Left colon (tissue), 2 donors: ENCODE measurements at places on chromosomes 6 and 20. TPM values are rescaled to one million over a fixed set of nuclear protein-coding genes. Genes with fewer than 3 reads are reported as not detected.

- DNase-seq = no peak
These were observed 3.9 kb downstream of the HLA-DQA1 start for GRCh38 chr6:32641122-32641521.

OOEP gene
- total RNA-seq = not detected

KHDC1L gene
- not detected for total RNA-seq

DNA sequence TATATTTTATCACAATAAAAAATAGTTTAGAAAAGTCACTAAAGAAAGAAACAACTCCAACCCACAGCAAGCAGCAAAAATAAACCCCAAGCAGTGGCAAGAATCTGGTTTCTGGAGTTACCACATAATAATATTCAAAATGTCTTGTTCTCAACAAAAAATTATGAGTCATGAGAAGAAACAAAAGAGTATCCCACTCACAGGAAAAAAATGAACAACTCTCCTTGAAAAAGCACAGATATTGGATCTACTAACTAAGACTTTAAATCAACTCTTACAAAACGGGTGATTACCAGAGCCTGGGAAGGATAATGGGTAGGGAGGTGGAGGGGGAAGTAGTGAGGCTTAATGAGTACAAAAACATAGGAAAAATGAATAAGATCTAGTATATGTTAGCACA is 425.6 kb downstream of the PLCB1 start:
- no peak for DNase-seq

DNA sequence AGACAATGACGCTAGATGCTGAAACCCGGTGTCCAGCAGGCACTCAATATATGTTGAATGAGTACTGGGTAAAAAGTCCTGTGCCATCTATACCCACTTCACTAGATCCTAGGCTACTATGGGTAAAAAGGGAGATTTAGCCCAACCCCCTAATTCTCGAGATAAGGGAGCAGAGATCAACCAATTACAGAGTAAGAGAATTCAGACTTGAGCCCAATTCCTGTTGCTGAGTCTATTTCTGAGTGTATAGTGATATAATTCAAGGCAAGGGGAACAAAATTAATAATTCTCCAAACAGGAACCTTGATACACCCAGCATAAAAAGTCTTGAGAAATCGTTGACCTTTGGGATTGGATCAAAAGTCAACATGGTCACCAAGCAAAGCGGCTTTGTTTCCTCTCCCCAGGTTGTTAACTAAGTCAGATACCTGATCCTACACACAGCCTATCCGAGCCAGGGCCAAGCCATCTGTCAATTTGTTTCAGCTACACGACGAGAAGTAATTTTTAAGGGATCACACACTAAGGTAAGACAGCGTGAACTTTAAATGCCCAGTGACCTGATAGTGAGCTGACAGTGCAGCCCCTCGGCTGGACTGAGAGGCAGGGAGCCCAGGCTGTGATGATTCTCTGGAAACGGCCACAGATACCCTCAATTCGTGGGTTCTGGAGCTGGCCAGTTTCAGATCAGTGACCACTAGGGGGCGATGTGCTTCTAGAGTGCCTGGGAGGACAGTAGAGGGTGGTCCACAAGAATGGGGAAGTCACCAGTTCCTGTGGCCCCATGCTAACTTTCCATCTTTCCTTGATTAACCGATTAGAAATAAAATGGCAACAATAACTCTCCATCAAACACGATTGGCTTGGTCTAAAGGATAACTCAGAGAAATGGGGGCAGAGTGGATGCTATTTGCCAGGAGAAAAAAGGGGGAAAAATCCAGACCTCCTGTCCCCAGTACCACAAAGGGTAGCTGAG is 46.2 kb downstream of the SLC22A23 start:
- DNase-seq = peak; percentile 68

HEY2 gene
- 1.3 TPM for total RNA-seq

DNA sequence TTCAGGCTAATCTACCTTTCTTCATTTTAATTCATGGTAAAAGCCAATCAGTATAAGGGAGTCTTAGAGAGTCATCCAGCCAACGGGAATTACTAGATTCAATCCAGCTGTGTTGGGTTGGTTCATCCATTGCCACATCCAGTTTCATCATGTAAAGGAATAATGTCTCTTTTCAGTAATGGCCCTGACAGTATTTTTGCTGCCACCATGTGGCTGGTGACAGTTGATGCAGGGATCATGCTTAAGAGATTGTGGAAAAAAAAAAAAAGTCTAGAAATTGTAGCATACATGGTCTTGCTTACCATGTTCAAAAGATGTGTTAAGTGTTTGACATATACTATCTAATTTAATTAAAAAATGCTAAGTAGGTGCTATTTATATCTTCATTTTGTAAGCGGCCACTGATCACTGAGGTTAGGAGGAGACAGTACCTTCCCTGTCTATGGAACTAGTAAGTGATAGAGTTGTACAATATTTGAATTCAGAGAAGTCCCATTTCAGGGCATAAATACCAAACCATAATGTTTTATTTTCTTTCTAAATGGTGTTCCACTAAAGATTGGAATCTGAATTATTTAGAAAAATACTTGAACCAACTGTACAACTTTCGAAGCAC is 135.9 kb downstream of the KHDRBS2 start:
- no peak for DNase-seq

DNA sequence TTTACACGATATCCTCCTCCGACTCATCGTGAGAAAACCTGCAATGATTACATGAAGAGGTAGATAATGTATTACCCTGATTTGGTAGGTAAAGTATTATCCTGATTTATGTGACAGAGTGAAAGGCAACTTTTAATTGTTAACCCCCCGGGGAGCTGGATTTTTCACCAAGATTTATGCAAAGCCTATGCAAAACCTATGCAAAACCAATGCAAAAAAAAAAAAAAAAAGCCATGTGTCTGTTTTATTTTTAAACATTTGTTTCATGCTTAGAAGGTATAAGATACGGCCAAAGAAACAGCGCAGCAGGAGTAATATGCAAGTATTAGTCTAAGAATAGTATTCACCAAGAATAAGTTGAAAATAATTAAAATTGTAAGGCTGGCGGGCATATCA is 109.9 kb downstream of the IPCEF1 start:
- no peak for DNase-seq

DNA sequence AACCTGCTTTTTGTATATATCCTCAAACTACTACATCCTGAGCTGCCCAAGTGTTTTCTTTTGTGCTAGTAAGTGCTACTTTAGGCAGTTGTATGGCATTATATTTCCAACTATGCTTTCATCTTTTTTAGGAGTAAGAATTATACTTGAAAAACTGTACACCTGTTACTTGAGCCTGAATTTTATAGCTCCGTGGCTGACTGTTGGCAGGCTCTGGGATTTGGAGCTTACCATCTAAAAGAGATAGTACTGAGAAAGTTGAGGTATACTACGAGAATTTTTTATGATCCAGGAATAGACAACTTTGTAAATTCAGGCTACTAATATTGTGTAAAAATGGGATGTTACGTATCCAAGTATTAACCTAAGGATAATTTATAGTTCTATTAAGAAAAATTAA is 32.4 kb downstream of the RNF217 start:
- no peak for DNase-seq

- DNase-seq = no peak
These were observed 76.5 kb upstream of the TMEM170B start for GRCh38 chr6:11460837-11461661.

- DNase-seq = peak; percentile 27
These were observed 28.7 kb downstream of the CFAP206 start for GRCh38 chr6:87436435-87436834.

CAPN11 gene
- total RNA-seq = 0.70 TPM

DNA sequence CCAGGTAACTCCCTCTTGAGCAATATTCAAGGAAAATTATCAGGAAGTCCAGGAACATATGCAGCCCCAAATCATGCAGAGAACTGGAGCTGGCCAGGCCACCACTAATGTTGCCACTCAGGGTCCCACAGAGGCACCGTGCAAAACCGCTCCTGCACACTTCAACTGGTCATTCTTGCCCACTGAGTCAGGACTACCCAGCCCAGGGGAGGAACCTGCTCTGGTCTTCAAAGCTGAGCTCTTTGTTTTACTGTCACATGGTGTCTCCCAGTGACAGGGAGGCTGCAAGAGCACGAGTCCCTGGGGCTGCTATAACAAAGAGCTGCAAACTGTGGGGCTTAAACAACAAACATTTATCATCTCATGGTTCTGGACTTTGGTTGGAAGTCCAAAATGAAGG is 336.0 kb upstream of the PRDM1 start:
- no peak for DNase-seq

DNA sequence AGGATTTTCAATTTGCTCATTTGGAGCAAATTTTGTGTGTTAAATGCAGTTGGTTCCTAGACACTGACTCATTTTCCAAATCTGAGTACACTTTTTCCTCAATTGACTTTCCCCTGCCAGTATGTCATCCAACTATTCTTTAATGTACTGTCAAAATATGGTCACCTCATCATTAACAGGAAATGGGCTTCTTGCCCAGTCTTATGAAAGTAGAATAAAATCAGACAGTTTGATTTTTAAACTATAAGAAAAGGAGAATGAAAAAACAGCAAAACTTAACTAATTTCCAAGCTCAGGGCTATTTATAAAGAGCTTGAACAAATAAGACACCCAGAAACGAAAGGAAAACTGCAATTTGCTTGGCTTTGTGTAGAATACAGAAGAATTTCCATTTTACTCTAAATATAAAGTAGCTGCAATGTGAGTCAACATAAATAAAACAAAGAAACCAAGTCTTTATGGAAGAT is 43.7 kb upstream of the RAB23 start:
- no peak for DNase-seq

DNA sequence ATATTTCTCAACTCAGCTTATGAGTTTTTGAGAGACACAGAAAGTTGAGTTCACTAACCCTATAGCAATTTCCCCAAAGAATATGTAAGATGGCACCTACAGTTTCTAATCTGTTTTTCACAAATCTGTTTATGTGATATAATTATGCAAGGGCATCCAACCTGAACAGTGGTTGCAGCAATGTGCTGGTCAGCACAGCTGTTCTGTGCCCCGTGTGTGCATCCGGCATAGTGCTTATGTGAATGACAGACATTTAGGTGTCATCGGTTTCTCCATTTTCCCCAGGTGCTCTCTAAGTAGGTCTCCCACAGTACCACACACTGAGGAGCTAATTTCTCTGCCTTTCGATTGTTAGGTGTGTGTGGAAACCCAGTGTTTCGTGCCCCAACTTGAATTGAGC is 7.7 kb upstream of the BACH2 start:
- no peak for DNase-seq

NFS1 gene
- 31.5 TPM for total RNA-seq

DNA sequence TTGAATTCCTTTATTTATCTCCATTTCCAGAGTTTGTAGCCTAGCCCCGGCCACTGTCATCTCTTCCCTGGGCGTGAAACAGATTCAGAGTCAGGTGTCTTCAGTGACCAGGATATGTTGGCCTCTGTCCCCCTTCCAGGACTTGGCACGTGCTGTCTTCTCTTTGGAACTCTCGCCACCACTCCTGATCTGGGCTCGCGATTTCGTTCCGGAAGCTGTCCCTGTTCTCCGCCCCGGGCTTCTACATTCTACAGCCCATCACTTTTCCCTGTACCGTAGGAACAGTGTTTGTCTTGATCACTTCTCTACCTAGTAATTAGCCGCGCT is 739 bp downstream of the GSS start:
- peak; percentile 58 for DNase-seq

PAK5 gene
- not detected for total RNA-seq

CRISP2 gene
- total RNA-seq = not detected

TTK gene
- total RNA-seq = 1.9 TPM

DNA sequence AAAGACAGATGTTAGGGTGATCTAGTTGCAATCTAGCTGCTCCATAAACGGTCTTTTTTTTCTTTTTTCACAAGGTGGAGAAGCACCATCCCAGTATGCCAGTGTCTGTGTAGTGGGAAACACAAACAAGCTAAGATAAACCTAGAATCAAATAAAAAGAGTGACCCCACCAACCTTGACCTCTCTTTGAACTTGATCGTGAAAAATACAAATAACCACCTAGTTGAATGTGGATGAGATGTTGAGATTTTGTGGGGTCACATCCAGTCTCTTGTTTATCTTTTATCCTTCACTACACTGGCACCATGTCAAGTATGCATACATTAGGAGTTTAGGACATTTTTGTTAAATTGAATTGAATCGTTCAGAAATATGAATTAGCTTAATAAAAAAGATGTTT is 194.6 kb upstream of the EYA4 start:
- no peak for DNase-seq

PLN gene
- 31.1 TPM for total RNA-seq

GRCh38 chr6:105313211-105313610 is 89.7 kb downstream of the PREP start:
- DNase-seq = no peak

MEP1A gene
- total RNA-seq = 412 TPM

DNA sequence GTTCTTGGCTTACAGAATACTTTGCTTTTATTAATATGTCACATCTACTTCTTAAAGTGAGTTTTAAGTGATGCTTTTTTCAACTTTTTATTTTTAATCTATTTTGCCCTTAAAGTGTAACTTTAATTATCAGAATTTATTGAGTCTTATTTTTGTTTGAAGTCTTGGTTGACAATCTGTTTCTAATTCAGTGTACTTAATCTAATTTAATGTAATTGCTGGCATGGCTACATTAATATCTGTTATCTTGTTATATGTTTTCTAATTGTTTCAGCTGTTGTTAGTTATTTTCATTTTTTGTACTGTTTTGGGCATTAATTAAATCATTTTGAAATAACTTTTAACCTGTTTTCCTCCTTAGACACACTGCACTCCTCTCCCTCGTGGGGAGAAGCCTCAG is 558.7 kb upstream of the EYS start:
- no peak for DNase-seq

CGA gene
- not detected for total RNA-seq

GRCh38 chr6:93048381-93048780 is 371.0 kb downstream of the EPHA7 start:
- no peak for DNase-seq

DNA sequence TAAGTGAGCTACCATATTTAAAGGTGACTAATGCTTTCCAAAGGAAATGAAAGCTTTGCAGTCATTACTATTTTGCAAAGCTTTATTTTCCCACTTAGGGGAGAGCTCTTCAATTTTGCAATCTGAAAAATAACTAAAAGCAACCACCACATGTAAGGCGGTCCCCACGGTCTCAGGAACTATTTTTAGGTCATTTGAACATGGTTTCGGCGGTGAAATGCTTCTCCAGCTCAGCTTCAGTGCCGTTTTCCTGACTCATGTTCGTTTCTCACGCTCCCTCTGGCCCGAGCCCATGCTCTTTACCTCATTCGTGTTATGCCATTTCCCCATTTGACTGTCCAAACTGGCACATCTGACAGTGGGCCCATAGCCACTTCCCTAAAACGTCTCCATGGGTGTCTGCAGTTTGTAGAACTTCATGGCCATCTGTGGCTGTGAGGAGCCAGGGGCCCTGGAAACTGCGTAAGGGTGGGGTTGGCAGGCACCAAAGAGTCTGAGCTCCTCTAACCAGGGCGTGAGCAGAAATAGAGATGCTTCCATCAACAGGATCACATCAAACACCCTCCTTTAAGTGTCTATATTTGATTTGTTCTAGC is 46.5 kb downstream of the ADTRP start:
- peak; percentile 20 for DNase-seq
